Myocyte (in vitro differentiated cells): ENCODE measurements at places on chromosomes 16 and 17. TPM values are rescaled to one million over a fixed set of nuclear protein-coding genes. Genes with fewer than 3 reads are reported as not detected.

TPSAB1 gene
- total RNA-seq, result not detected in 2 replicates

FBXL19 gene
- 11.6 and 14.9 TPM in 2 replicates for total RNA-seq

NQO1 gene
- total RNA-seq, result 257 and 375 TPM in 2 replicates

LGALS9B gene
- not detected in 2 replicates for total RNA-seq

DNA sequence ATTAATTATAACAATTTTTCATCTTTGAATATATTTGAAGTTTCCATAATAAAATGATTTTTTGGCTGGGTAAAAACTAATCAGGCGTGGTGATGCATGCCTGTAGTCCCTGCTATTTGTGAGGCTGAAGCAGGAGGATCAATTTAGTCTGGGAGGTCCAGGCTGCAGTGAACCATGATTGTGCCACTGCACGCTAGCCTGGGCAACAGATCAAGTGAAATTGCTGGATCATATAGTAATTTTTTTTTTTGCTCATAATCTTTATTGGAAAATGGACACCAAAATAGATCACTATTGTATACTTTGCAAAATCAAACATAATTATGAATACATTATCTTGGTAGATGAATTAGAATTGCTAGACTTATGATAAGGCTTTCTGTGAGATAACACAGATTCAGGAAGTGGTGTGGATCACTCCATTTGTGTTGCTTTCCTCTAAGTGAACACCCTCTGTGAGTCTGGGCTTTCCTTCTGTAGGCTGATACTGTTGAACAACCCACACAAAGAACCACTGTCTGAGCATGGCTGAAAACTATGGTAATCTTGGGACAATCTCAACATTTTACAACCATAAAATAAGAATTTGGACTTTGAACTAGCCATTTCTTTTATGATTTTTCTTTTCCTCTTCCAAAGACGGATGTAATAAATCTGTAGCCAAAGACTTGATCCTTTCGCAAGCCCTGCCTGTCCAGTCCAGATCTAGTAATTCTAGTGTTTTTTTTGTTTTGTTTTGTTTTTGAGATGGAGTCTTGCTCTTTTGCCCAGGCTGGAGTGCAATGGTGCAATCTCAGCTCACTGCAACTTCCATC is 5.6 kb upstream of the ST3GAL2 start:
- no peak for DNase-seq

- no peak for DNase-seq
Observed at GRCh38 chr17:49001671-49002070, 4.5 kb downstream of the IGF2BP1 start.

DNA sequence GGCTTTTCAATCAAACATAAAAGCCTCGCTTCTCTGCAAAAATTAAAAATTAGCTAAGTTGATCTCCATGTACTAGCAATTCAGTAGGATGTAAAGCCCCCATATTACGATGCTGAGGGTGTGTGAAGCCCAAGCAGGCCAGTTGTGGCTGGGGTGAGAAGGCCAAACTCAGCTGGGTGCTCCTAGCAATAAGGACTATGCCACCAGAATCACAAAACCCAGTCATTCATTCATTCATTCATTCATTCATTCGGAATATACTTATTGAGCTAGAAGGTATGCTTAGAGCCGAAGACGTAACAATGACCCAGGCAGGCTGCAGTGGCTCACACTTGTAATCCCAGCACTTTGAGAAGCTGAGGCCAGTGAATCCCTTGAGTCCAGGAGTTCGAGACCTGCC is 3.9 kb upstream of the CRYBA1 start:
- DNase-seq, result no peak

GRCh38 chr17:73261952-73262675 is 434 bp upstream of the CPSF4L start:
- DNase-seq, result no peak

DNA sequence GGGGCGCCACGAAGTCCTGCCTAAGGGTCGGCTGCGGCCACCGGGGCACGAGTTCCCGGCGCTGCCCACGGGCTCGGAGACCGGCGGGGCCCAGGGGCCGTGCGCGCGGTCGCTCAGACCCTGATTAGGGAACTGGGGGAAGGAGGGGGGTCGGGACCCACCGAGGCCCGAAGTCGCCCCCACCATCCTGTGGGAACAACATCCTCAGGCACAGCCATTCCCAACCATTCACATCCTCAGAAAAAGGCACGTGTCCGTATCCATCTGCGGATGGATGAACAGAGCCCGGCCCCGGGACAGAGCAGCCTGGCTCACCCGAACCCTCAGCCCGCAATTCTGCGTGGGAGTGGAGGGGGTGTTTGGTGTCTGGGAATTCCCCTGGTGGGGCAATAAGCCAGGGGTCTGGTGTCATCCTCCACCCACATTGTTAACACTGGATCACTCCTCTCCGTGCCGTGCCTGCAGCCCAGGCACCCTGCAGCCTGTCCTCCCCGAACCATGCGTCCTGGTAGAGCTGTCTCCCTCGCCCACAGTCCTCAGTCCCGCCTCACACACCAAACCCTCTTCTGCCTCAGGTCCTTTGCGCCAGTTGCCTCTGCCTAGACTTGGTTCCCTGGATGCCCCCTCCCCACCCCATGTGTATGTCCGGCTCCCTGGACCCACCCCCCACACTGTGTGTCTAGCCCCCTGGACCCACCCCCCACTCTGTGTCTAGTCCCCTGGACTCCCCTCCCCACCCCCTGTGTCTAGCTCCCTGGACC is 789 bp upstream of the CCDC57 start:
- peak; percentile 78 for DNase-seq
